ENCODE measurements at places on chromosomes 3 and 15.
A peak's percentile ranks its signal among the peaks of the same experiment; 100 is the strongest.

- ATAC-seq = peak; percentile 51
Observed at GRCh38 chr15:35871812-35872211, 325.8 kb upstream of the DPH6 start.

DNA sequence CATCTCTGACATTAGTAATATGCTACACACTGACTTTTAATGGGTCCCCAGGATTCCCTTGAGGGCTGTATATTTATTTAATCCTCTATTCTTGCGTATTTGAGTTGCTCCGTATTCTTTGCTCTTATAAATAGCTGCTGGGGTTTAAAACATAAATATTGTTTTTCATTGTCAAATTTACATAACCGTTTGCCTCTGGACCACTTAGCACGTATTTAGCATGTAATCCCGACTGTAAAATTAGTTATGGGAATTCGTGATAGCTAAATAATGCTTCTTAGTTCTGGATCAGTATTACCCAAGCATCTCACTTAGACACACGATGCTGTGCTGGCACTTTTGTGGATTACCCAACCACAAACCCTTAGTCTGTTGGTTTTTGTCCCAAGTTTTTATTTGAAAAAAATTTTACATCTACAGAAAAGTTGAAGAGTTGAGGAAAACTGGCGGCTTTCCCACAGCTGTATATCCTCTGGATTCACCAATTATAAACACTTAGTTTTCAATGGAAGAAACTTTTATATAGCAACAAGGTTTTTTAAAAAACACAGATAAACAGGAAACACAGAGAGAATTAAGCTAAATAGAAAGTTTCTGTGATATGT is 296.8 kb upstream of the TPM1 start:
- no peak for ATAC-seq

DNA sequence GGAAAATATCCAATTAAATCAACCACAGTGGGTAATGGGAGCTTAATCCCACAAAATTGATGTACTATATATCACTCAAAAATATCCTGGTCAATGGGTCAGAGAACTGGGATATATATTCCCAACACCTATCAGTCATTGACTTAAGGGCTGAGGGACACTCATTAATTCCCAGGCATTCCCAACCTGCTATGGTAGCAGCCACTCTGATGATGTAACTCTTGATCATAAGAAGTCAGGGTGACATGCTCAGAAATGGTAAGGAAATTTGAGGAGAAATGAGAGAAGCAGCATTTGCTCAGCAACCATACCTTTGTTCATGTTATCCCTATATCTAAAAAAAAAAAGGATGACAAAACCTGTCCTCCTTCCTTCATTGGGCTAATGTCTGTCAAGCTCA is 3.1 kb upstream of the PLOD2 start:
- no peak for ATAC-seq

DNA sequence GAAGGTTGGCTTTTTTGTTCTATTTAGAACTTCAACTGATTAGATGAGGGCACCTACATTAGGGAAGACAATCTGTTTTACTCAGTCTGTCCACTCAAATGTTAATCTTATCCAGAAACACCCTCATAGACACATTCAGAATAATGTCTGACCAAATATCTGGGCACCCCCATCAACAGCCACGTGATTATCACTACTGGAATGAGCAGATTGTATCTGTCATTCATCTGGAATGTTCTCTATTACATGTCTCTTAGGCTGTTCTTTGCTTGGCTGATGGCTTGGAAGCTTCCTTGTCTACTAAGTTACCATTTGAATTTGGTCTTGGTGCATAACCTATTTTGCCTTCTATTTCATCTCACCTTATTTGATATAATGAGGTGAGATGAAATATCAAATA is 15.7 kb upstream of the LRRC58 start:
- peak; percentile 49 for ATAC-seq

DNA sequence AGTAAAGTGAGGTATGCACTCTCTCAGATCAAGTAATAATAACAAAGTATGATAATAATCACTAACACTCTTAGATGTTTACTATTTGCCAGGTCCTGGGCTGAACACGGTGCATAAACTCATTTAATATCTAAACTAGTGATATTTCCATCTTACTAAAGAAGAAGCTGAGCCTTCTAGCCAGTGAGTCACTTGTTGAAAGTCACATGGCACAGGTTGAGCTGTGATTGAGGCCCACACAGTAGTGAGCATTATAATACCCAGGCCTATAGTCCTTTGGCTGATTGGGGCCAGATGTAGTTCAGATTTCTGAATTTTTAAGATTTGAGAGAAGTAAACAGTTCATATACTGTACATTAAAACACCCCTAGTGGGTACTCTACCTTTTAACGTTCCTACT is 93.2 kb upstream of the CCDC80 start:
- ATAC-seq = peak; percentile 59

GRCh38 chr15:89936051-89936785 is 23.5 kb upstream of the ARPIN start:
- ATAC-seq = no peak

DNA sequence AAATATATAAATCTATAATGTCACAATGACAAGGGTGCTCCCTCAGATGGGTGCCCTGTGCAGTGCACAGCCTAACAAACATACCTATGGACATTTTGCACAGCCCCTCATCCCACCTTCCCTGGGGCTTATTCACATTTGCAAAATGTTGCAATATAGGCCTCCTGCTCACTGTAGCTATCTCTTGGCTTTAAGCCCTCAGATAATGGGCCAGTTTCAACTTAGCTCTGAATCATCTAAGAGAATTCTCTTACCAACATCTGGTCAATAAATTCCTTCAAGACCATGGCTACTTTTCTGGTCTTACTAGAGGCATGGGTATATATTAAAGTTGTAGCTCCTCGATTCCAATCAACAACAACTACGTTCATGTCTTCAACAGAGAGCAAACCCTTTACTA is 17.9 kb downstream of the LIPH start:
- ATAC-seq = no peak

DNA sequence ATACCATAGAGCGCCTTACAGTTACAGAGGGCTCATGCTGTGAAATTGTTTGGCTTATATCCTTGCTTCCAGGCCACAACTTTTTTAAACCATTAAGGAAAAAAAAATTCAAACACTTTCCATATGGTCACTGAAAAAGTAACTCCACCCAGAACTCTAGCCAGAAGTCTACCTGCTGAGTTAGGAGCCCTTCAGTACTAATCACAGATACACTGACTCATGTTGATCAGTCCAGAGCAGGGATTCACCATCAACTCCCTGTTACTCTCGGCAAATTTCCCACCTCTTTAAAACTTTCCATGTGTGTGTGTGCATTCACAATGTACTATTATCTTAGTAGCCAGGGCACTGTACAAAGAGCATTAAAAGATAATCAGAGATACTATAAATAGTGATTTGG is 372.8 kb downstream of the MAGI1 start:
- no peak for ATAC-seq

GRCh38 chr3:5430701-5431100 is 243.2 kb downstream of the EDEM1 start:
- no peak for ATAC-seq

DNA sequence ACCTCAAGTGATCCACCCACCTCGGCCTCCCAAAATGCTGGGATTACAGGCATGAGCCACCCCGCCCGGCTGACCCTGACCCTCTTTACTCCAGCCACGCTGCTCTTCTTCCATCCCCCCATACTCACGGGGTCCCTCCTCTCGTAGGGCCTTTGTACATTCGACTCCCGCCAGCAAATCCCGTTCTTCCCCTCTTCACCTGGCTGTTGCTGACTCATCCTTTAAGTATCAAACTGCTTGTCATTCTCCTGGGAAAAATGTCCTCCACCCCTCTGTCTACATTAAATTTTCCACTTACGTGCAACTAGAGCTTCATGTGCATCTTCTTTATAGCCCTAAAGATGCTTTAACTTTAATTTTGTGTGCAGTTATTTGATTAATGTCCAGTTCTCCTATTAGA is 203.1 kb downstream of the OPA1 start:
- ATAC-seq = no peak

DNA sequence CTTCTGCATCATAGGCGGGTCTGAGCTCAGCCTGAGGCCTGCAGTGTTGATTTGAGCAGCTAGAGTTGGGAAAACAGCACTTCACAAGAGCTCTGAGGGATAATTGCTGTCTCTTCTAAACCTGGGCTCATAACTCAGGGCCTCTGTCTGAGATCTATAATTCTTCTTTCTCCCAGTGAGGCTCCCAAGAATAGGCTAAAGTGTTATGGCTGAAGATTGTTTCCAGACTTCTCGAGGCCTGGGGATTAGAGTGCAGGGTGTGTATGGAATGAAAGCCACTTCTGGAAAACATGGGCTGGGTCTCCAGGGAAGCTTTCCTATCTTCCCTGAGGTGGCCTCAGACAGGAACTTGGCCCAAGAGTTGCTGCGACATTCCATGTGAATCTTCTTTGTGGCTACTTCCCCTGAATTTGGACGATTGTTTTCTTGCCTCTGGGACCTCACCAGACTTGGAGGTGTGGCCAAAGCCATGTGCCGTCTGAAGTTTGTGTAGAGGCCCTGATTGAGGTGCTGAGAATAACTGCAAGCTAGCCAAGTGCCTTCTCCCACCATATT is 26.5 kb downstream of the MTMR14 start:
- ATAC-seq = no peak

DNA sequence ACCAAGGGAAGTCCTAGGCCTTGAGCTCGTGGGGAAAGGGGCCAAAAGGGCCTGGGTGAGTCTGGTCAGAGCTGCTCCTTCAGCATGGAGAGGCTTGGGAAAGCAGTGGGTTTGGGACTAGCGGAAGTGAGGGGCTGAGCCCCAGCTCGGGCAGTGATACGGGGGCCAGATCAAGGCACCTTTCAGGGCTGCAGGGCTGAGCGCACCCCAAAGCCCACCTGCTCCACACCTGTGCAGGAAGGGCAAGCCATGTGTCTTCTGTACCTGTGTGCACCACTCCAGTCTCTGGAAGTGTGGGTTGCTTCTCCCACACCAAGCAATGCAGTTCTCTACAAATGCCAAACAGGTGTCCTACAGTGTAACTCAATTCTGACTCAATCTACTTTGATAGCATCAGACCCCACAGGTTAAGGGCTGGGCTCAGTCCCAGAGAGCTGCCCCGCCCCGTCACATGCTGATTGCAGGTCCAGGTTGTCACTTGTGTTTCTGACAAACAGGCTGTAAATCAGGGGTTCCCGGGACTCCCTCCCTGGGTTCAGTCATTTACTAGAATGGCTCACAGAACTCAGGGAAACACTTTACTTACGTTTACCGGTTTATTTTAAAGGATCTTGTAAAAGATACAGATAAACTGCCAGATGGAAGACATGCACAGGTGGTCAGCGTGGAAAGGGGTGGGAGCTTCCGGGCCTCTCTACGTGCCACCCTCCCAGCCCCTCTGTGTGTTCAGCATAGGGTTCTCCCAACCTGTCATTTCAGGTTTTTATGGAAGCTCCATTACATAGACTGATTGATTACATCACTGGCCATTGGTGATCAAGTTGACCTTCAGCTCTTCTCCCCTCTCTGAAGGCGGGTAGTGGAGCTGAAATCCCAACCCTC is 28.8 kb upstream of the KLF13 start:
- ATAC-seq = no peak

GRCh38 chr15:22880068-22880980 is 41.9 kb downstream of the NIPA2 start:
- no peak for ATAC-seq

- ATAC-seq = no peak
Observed at GRCh38 chr15:90232196-90232595, 1.5 kb downstream of the CIB1 start.

GRCh38 chr15:33440900-33441299 is 130.1 kb downstream of the RYR3 start:
- no peak for ATAC-seq

DNA sequence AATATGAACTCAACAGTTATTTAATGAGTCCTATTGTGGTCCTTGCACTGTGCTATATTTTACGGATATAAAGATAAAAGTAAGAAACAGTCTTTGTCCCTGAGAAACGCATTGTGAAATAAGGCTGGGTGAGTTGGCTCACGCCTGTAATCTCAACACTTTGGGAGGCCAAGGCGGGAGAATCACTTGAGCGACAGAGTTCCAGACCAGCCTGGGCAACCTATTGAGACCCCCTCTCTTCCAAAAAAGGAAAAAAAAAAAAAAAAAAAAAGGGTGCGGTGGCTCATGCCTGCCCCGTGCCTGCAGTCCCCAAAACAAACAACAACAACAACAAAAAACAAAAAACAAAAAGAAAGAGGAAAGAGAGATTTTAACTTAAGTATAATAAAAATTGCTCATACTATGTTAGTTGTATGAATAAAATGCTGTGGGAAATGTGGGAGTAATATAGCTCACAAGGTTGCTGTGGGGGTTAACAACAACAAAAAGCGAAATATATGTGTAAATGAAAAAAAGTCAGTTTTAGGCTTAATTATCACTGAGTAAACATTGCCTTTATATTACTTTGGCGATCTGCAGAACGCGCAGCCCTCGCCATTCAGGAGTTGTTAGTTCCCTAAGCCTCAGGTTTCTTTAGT is 461 bp upstream of the FNDC3B start:
- ATAC-seq = peak; percentile 4

DNA sequence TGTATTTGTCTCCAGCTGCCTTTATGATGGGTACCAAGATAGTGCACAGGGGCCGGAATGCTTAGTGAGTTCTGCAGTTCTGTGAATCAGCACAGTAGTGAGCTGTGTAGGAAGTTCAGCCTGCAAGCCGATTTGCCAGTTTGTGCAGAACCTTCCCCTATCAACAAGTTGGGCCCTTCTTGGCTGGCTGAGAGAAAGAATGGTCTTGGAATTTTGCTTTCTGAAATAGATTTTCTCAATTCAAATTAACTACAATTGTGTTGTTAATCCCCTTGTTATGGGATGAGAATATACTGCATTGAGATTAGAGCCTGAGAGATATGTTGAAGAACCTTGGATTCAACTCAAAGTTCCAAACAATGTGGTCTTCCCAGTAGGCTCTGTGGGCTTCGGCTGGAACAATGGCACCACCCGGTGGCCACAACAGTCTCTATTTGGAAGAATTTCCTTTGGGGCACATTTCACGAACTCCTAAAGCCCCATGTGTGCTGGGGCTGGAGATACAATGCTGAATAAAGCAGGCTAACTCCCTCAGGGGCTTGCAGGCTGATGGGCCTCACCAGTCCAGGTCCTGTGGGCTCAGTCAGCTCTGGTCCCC is 59.1 kb downstream of the TRIM42 start:
- no peak for ATAC-seq

DNA sequence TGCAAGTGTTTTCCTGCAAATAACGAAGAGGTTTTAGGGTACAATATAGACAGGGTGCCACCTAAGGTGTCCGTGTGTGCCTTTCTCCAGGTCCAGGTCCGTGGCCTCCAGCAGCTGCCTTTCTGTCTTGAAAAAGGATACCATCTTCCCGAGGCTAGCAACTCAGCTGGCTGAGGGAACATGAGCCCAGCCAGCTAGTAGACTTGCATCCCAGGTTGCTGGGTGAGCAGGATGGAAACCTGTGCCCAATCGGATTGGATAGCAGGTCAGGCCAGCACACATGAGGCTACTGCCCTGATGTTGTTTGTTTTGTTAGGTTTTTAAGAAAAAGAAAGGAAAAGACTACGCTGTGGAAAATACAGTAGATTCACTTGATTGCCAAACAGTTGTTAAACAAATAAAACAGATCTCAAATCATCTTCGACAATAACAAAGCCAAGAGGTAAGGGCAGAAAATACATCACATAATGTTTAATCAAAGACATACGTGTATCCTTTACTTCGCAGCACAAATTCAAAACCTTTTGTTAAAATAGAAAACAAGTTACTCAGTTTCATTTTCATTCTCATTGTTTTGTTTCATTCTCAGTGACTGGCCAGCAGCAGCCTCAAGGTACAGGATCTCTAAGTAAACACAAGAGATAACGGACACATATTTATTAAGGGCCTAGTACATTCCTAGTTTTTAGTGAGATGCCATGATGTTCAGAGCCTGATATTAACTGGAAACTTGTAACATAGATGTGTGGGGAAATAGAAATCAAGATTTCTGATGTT is 661.2 kb upstream of the NR2F2 start:
- ATAC-seq = peak; percentile 80

All from SK-N-SH treated with all-trans-retinoic acid at 6 μM for 48 hours (cell line).